GDM1 (cell line): ENCODE measurements at places on chromosomes 2 and 18.

DNA sequence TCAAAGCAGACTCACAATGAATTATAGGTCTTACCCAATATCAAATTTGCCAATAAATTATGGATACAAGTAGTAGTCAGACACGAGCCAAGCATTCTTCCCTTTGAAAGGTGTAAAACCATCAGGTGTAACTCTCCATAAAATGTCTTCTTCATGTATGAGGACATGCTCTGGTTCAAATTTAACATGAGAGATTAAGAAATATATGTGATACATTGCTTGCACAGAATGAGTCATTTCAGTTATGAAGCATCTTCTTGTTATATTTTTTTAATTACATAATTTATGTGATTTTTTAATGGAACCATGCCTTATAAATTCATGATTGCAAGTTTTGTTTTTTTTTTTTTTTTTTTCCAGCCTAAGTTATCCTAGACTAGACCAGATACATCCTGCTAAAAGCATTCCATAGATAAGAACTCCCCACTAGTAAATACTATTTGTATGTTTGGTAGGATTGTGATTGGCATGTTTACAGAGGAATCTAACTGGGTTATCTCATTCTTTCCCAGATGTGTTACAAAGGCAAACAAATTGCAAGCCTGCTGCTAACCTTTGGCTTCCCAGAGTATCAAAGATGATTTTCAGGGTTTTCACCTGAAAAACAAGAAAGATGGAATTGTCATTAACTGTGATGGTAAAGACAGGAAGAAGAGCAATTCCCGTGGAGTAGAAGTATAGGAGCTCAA is 621.9 kb downstream of the XIRP2 start:
- no peak for DNase-seq

DNA sequence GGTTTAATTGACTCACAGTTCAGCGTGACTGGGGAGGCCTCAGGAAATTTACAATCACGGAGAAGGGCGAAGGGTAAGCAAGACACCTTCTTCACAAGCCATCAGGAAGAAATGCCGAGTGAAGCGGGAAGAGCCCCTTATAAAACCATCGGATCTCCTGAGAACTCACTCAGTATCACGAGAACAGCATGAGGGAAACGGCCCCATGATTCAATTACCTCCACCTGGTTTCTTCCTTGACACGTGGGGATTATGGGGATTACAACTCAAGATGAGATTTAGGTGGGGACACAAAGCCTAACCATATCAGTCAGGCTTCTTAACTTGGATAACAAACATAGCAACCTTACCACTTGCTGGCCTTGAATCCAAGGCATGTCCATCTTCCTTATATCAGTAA is 289.0 kb upstream of the STON1 start:
- no peak for DNase-seq

- no peak for DNase-seq
Measured at GRCh38 chr18:63213331-63213900, 106.2 kb downstream of the BCL2 start.

- no peak for DNase-seq
Measured at GRCh38 chr18:58025733-58026132, 18.3 kb upstream of the NEDD4L start.

- DNase-seq: no peak
Measured at GRCh38 chr2:69741229-69741574, 732 bp upstream of the ANXA4 start.

GRCh38 chr18:58556331-58557007 is 72.4 kb downstream of the ALPK2 start:
- no peak for DNase-seq

- DNase-seq: no peak
Measured at GRCh38 chr18:6401687-6402086, 13.0 kb downstream of the L3MBTL4 start.

DNA sequence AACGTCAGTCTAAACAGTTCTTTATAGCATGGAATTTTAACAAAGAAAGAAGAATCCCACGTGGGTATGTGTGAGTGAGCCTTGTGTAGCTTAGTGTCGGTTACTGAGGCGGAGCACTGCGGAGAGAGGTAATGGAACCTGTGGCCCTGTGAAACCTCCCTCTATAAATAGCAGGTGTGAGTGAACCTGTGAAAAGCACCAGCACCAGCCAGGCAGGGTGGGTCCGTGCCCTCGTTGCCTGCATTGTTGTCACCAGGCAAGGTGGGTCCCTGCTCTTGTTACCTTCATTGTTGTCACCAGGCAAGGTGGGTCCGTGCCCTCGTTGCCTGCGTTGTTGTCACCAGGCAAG is 4.7 kb downstream of the CTDP1 start:
- DNase-seq: no peak

DNA sequence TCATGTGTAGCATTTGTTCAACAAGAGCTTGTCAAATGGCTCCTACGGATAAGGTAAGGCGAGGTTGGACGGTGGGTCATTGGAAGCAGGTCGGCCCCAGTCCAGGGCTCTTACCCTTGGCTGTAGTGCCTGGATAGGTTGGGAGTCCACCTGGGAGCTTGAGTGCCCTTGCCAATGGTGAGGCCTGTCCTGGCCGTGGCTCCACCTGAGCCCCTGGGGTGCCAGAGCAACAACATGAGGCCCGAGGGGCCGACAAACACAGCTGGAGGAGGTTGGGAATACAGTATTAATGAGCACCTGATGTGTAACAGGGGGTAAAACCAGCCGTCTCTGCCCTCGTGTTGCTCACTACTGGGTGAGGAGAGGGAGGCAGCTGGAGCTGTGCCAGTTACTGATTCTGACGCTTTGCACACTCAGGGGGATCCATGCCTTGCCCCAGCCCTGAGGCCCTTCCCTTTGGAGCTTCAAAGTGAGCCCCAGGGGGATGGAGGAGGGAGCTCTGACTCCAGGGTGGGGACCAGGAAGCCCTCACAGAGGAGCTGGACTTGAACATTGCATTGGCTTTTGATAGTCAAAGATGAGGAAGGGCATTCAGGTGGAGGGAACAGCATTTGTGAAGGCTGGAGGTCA is 87.2 kb downstream of the RHOB start:
- no peak for DNase-seq

GRCh38 chr2:119160361-119160990 is 1.9 kb upstream of the C1QL2 start:
- no peak for DNase-seq

- no peak for DNase-seq
Measured at GRCh38 chr18:32368991-32369390, 101.7 kb downstream of the GAREM1 start.

GRCh38 chr18:70496353-70497294 is 207.8 kb downstream of the SOCS6 start:
- DNase-seq: no peak

DNA sequence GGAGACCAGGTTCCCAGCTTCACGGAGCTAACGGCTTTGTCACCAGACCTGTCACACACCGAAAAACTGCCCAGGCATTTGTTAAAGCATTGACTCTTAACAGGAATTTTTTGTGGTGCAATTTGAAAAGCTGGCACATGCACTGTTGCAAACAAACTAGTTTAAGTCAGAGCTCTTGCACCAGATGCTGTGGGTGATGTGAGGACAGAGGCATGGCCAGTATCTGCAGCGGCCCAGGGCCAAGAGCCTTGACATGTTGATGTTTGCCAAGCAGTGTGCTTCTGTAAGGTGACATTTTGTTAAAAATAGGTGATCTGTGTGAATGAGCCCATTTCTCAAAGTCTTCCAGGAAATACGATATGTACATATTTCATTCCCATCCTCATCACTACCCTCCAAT is 142.5 kb downstream of the MTCL1 start:
- DNase-seq: no peak

- no peak for DNase-seq
Measured at GRCh38 chr2:206981086-206981674, 41.9 kb downstream of the CPO start.

GRCh38 chr2:37983719-37984118 is 58.6 kb downstream of the RMDN2 start:
- DNase-seq: no peak

- DNase-seq: no peak
Measured at GRCh38 chr2:142502402-142502801, 371.6 kb upstream of the LRP1B start.

GRCh38 chr2:225616848-225617247 is 217.3 kb downstream of the NYAP2 start:
- DNase-seq: no peak

- DNase-seq: no peak
Measured at GRCh38 chr2:11305958-11306357, 38.5 kb downstream of the ROCK2 start.

DNA sequence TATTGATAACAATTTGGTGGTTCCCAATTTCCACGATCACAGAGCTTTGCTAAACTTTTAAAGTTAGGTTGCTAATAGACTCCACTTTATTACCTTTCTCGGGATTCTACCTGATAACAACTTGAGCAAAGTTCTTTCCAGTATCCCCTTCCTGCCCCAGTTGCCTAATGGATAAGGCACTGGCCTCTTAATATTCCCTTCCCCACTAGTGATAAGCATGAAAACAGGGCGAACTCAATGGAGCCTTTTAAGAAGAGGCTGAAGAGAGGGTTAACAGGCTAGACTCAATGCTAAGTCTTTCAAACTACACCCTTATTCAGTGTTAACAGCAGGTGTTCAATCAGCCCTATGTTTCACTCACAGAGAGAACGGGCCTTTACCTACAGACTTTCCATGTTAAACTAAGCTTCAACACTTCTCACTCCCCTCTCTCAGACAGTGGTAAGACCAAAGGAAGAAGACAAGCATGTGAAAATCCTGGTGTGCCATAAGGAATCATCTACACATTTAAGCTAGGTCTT is 75.8 kb downstream of the ANKRD44 start:
- DNase-seq: no peak

GRCh38 chr2:220696280-220696669 is 875.8 kb downstream of the EPHA4 start:
- no peak for DNase-seq

GRCh38 chr2:208827109-208827508 is 420.5 kb downstream of the PTH2R start:
- no peak for DNase-seq

DNA sequence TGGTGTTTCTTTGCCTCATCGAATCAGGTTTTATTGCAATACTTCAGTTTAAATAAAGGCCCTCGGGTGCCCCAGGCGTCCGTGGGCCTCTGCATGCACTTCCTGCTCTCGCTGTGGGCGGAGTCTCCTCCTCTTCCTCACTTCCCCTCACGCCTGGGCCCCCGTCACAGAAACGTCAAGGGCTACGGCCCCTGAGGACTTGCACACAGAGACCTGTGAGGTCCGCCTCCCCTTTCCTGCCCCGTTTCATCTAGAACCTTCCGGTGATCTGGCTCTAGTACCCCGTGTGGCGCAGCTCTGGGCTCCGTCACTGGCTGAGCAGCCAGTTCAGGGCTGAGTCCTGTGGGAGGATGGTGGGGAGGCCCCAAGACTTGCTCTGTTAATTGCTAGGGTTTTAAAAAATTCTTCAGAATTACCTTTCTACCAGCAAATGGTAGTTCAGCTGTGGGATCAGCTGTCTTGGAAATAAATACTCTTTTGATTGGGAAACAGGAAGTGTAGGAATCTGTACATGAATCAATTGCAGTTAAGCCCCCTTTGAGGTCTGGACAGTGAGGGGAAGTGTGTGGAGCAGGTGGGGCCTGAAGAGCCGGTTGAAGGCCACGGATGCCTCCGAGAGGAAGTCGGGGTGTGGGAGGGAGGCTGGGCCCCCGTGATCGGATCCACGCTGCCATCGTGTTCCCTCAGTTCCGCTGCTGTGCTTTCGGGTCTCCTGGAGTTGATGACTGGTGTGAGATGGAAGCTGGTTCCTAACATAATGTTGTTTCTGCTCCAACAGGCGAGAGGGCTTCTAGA is 10.2 kb downstream of the NFATC1 start:
- no peak for DNase-seq

GRCh38 chr2:235287375-235287733 is 206.5 kb upstream of the AGAP1 start:
- no peak for DNase-seq

DNA sequence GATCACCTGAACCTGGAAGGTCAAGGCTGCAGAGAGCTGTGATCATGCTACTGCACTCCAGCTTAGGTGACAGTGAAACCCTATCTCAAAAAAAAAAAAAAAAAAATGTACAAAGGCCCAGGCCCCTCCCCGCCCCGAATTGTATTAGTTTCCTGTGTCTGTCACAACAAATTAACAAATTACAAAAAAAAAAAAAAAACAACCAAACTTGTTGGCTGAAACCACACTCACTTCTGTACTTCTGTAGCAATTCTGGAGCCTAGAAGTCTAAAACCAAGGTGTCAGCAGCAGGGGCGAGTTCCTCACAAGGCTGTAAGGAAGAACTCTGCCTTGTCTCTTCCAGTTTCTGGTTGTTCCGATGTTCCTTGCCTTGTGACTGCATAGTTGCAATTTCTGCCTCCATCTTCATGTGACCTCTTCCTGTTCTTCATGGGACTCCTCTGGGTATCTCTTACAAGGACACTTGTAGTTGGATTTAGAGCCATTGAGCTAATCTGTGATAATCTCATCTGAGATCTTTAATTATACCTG is 100.8 kb upstream of the ZSWIM2 start:
- DNase-seq: no peak

- DNase-seq: no peak
Measured at GRCh38 chr2:48715042-48715899, 40.3 kb downstream of the LHCGR start.

DNA sequence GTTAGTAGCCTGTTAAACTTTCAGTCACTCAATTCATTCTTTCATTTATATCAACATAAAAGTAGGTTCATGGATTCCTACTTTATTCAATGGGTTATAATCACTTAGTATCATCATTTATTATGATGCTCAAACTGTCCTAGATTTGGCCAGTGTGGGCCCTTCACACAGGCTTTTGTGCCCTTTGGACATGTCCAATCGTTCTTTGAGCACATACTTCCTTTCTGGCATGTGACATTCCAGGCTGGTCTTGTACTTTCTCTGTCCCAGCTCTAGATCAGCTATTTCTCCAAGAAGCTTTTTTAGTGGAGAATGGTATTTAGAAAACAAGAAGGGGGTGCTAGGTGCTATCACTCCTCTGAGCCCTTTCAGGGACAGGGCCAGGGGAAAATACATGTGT is 11.5 kb downstream of the POLR1A start:
- DNase-seq: no peak

DNA sequence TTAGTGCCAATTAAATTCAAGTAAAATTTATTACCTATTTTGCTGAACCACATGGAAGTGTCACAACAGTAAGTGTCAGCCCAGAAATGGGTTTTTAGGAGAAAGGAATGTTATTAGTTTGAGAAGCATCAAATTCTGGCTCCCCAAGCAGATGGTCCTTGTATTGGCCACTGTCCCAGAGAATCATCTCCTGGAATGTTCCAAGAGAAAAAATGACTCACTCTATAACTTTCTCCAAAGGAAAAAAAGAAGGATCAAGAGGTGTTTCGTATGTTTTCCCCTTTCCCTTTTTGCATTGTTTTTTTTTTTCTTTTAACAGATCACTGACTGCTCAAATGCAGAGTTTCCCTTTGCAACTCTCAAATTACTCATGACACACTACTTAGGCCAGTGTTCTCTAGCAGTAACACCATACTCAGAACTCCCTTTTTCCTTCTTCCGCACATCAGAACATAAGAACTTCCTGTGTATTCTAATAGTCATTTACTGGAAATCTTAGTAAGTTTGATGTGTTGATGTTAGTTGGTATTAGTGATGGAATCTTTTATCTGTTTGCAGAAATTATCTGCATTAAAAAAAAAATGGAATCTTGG is 390.3 kb downstream of the GPD2 start:
- DNase-seq: no peak

- DNase-seq: no peak
Measured at GRCh38 chr2:75047189-75047991, 88.9 kb downstream of the POLE4 start.
